ENCODE measurements at places on chromosomes 4 and X. TPM values are rescaled to one million over a fixed set of nuclear protein-coding genes. Genes with fewer than 3 reads are reported as not detected.

The ARR3 gene
- total RNA-seq, result not detected

The AKAP14 gene
- total RNA-seq, result not detected

The PNMA6A gene
- total RNA-seq, result 0.12 TPM

The SH3TC1 gene
- total RNA-seq, result 52.9 TPM

The GATA1 gene
- not detected for total RNA-seq

The UGT8 gene
- total RNA-seq, result 1.1 TPM

The CFP gene
- 0.48 TPM for total RNA-seq

The ADGRL3 gene
- total RNA-seq, result 4.1 TPM
